CD4-positive, alpha-beta T cell (primary cell): ENCODE measurements at places on chromosomes 11 and 22.

DNA sequence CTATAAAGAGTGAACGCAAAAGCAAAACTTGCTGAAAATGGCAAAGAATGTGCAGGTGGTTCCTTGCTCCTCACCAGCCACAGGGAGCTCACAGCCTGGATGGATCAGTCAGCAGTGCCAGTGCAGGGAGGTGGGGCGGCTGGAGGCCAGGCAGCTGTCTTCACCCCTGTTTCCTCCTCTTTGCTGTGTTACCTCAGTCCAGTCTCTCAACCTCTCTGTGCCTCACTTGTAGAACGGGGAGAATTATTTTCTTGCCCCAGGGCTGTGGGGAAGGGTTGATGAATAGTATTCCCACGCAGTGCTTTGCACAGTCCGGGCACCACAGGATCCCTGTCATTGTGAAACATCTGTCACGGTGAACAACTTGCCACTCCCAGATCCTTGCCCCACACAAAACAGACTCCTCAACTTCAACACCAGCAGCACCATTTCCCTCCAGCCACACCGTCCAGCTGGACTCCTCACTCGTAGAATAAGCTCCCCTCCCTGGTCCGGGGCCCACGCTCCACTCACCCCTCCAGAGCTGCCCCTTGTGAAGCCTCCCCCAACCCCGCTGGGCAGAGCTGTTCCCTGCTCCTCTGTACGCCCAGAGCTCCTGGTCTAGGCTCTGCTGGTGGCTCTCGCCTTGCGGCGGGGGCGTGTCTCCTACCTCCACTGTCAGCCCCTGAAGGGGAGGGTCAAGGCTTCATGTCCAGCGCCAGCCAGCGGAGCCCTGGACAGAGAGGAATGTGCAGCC lies 27.7 kb downstream of the MPPED1 start:
- no peak for DNase-seq

GRCh38 chr22:31100762-31101525 lies 6.4 kb downstream of the SELENOM start:
- DNase-seq: no peak

DNA sequence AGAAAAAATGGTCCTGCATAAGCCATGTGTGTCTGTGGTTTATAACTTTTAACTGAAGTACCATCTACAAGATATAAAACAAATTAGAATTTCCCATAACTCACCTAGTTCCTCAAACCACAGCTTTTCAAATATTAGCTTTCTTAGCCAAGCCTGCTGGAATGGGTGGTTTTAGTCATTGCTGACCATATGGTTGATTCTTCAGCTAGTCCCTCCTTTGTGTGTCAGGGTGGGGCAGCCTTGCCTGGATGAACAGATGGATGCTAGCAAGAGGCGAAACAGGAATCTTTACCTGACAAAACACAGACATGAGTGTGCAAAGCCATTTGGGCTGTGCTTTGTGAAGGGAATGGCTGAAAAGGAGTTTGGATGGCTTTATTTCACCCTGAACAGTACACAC lies 6.9 kb upstream of the B3GNT6 start:
- no peak for DNase-seq

DNA sequence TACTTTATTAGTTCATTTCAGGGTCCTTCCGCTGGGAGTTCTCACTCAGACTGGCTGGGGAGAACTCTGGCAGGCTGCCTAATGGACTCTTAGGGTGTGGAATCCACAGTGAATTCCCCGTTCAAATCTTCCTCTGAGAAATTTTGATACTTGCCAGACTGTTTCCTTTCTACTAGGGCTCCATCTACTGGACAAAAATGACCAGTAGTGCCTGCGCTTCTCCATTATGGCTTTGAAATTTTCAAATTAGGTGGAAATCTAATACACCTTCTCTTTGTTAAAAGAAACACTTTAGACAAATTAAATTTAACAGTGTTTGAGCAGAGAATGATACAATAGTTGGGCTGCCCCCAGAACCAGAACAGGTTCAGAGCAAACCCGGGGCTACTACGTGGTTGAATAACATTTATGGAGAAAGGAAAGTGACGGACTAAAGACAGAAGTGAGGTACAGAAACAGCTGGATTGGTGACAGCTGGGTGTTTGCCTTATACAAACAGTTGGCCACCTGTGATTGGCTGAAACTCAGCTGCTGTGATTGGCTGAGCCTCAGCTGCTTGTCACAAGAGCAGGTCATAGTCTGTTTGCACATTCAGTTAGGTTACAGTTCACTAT lies 52.9 kb upstream of the FDX1 start:
- DNase-seq: no peak

DNA sequence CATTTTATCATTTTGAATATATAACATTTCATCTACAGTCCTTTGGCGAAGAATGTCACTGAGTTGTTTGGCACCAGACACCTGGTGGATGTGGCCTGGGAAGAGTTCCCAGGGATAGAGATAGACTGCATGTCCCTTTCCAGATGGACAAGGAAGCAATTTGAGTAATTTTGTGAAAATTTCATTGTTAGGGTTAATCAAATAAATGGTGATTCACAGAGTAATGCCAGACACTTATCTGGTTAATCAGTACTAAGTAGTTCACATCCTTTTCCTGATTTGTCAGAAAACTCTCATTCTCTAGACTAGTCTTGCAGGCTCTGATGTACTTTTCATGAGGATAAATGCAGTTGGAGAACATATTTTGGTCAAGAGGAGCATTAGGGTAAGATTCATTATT lies 41.6 kb downstream of the NAALAD2 start:
- no peak for DNase-seq

GRCh38 chr11:129701706-129702105 lies 113.9 kb upstream of the TMEM45B start:
- no peak for DNase-seq

- no peak for DNase-seq
These were observed 65.2 kb upstream of the CECR2 start for GRCh38 chr22:17303840-17304779.

DNA sequence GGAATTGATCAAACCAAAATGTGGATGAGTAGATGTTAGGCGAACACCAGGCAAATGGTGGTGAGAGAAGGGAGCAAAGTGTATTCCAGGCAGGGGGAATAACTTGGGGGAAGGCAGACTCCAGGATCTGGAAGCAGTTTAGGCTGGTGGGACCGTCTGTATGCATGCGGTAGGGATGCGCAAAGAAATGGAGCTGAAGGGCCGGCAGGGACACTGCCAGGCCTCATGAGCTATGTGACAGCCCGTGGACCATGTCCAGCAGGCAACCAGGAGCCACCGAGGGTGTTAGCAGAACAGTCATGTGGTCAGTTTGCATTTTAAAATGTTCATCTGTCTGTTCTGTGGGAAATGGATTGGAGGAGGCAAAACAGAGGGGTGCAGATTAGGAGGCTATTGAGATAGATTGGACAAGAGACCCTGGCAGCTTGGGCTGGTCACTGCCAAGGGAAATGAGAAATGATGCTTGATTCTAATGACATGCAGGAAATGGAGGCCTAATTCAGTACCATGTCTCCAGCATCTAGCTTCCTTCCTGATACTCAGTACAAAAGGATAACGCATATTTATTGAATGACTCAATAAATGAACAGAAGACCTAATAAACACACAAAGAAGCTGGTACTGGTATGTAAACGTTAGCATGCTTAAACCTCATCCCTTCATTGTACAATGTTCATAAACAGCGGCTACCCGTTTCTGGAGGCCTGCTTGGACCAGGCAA lies 412.4 kb downstream of the BUD13 start:
- DNase-seq: no peak

DNA sequence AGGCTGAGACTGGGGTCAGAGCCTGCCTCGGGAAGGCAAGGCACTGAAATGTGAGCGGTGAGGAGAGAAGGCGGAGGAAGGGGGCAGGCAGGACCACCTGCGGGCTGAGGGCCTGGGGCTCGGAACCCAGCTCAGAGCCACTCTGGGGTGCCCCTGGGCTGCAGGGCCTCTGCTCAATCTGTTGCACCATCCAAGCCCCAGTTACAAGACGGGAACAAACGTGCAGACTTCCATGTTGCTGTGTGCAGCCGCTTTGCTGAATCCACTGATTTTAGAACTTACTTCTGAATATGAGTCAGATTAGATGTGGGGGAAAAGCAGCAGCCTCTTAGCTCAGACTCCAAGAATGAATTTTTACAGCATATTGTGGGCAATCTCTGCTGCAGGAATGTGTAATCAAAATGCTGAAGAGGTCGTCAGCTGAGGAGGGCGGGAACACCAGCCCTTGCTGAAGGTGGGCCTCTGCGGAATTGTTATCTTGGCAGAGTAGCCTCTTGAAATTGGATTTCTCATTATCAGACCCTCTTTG lies 21.6 kb downstream of the PARVG start:
- no peak for DNase-seq

GRCh38 chr11:29679996-29680395 lies 336.8 kb downstream of the KCNA4 start:
- no peak for DNase-seq

DNA sequence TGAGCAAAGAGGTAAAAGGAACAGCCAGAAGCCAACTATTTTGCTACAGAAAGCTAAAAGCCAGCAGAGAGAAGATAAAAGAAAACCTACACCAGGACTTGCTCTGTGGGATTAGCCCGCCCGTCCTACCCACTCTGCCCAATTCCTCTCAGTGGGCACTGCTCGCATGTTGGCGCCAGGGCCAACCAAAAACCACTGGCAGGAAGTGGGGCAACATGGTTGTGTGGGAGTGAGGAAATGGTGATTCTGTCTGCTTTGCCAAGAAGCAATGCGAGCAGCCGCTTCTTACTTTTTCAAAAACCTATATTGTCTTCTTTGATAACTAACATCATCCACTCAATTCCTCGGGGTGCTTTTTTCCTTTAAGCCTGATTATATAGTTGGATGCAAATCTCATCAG lies 14.2 kb upstream of the APOA1 start:
- peak; percentile 23 for DNase-seq

DNA sequence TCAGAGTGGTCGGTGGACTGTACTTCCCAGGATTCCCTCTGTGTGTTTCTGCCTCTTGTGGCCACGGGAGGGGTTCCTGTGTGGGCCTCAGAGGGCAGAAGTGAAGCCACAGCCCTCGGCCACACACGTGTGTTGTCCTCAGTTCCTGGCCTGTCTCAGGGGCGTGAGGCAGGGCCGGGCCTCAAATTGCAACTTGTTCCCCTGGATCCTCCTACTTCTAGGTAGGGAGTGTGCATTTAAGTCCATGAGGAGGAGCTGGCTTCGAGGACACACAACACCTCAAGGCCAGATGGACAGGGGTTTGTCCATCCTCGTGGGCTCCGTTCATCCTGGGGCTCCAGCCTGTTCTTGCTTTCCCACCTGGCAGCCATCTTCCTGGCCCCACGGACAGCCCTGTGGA lies 573.0 kb downstream of the TBC1D22A start:
- no peak for DNase-seq

- DNase-seq: no peak
These were observed 599 bp downstream of the TIMM10B start for GRCh38 chr11:6481924-6482275.

GRCh38 chr11:110196241-110196754 lies 100.1 kb downstream of the RDX start:
- no peak for DNase-seq

DNA sequence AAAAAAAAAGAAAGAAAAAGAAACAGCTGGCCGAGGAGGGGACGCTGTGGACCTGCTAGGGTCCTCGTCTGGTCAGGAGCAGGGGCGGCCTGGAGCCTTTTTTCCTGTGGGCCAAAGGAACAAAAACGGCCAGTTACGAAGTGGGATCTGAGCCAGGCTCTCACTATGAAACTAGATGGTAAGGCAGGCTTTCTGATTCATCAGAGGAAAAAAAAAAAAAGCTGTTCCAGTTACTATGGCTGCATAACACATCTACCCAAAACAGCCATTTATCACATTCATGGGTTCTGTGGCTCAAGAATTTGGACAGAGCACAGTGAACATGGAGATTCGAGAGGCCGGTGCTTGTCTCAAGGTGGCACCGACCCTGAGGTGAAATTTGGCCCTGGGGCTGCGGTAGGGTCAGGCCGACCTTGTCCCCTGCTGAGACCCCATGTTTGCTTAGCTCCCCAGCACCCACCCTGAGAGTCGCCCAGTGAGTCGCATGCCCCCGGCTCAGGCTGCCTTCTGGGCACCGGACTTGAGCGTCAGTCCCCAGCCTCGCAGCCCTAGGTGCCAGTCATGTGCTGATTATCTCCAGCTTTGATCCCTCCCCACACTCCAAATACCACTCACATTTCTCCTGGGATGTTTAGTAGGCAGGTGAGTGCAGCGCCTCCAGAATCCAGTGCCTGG lies 34.2 kb downstream of the MRGPRD start:
- DNase-seq: no peak
